ENCODE measurements at places on chromosomes 11 and 22.
A peak's percentile ranks its signal among the peaks of the same experiment; 100 is the strongest.

- no peak for DNase-seq
These were observed 2.0 kb downstream of the OR8D4 start for GRCh38 chr11:123903932-123904331.

- no peak for DNase-seq
These were observed 78.4 kb upstream of the TP53I11 start for GRCh38 chr11:45028911-45029682.

GRCh38 chr22:37485395-37486223 lies 575 bp downstream of the MFNG start:
- peak; percentile 13 for DNase-seq

DNA sequence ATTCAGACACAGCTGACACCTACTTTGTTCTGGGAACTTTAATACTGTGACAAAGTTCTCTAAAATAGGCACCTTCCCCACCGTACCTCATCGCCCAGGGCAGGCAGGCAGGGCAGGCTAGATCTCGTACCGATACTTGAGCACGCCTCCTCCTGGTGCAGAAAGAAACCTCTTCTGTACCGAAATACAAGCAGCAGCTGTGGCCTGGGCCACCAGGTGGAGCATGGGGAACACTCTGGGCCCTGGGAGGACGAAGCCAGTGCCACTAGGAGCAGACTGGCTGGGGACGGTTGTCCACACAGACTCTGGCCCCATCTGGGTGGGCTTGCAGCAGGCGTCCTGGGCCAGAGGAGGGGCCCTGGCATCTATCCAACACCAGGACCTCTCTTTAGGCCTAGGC lies 12.8 kb downstream of the PMM1 start:
- DNase-seq, result peak; percentile 72

DNA sequence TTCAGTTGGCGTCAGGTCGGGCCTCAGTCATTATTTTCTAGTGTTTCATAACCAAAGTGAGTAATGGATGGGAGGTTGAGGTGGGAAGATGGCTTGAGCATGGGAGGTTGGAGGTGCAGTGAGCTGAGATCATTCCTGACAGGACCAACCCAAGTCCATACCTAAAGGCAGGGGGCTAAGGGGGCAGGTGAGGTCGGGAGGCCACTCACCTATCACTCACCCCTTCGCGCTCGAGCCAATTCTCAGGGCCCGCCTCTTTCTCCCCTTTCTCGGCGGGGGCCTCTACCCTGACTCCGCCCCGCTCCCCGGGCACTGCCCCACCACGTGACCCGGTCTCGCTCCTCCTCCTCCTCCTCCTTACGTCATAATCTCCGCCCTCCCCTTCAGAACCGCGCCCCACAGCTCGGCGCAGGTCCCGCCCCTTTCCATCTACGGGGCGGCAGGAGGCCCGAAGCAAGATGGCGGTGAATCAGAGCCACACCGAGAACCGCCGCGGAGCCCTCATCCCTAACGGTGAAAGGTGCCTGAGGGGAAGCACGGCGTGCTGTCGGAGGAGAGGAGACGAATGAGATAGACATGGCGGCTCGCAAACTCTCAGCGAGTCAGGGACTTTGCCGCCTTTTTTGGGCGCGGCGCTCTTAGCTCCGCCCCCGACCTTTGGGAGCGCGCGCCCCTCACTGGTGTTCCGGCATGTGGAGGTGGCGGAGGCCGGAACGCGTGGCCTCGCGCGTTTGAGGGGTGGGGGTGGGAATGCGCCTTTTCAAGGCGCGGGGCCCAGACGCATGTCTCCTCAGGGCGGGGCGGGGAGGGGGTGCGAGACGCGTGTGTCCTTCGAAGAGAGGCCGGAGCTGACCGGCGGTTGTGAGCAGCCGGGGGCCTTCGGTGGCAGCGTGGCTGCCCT lies at the start of gene WBP2NL:
Gene WBP2NL, plus strand, starts transcription at position 428 of the 901 bp plus-strand sequence. Its CDS starts 31 bp downstream, at position 459.
- DNase-seq, result peak; percentile 93

- DNase-seq, result no peak
These were observed 10.9 kb upstream of the GAL start for GRCh38 chr11:68673306-68673945.

- no peak for DNase-seq
These were observed 51.8 kb downstream of the FDX1 start for GRCh38 chr11:110481523-110481922.

DNA sequence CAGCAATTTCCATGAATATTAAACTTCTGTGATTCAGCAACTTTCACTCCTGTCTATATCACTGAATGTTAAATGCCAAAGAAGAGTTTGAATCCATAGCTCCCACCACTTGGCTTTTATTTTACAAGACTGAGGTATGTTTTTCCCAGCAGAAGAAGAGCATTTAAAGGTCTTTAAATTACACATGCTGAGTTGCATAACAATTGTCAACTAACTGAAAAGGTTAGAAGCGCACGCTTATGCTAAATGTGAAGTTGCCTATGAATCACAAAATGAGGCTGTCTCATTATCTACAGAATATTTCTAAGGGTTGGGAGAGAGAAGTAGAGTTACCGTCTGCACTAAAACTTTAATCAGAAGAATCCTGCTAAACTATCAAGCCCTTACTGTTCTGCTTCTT lies 1086.3 kb downstream of the FAM181B start:
- DNase-seq, result peak; percentile 70

- peak; percentile 75 for DNase-seq
These were observed 50.4 kb downstream of the FAM83F start for GRCh38 chr22:40044870-40045834.

- no peak for DNase-seq
These were observed 58.7 kb downstream of the TECTA start for GRCh38 chr11:121159741-121160140.

DNA sequence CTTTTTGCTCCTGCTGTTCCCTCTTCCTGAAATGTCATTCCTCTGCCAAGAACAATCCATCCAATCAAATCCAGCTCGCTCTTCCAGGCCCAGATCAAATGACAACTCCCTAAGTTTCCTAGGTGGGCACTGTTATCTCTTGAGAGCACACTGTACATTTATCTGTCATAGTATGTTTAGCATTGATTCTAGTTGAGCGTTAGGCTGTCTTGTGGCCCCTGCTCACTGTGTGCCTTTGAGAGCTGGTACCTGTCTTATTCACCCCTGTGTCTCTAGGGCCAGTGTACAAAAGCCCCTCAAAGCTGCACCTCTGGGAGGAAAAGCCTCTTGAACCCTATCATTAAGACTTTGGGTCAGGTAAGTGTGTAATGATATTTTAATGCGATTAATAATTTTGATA lies 7.1 kb upstream of the LMO2 start:
- no peak for DNase-seq

- DNase-seq, result no peak
These were observed 16.3 kb downstream of the SMCO4 start for GRCh38 chr11:93526641-93527583.

DNA sequence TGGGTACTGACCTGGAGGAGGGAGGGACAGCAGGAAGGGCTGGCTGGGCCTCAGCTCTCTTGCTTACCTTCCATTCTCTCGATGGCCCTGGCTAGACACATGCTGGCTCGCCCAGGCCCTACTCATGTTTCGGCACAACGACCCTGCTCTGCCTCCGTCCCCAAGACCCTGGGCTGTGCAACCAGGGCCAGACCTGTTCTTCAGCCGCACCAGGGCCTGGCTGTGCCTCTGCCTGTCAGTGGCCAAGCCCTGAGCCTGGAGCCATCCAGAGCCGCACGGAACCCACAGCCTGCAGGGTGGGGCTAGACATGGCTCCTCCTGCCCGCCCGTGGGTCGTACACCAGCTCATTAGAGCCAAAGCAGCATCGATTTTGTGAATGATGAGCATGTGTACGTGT lies 47.5 kb downstream of the RTN4R start:
- no peak for DNase-seq

- DNase-seq, result no peak
These were observed 42.0 kb downstream of the KCNQ1OT1 start for GRCh38 chr11:2657697-2658284.

DNA sequence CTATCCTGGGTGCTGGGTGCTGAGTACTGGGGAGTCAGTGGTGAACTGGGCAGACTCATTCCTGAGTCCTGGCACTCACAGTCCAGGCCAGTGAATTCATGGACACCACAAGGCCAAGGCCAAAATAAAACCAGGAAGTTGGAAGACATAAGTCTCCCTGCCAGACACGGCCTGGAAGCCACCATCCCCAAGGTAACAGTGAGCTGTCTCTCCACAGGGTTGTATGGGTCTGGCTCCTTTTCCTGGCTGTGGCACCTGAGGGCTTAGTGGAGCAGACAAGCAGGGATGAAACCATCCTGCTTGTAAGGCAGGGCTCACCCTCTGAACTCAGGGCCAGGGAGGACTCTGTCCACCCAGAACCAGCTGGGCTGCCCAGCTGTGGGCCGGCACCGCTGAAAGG lies 54.7 kb upstream of the ALX4 start:
- no peak for DNase-seq

GRCh38 chr11:69152733-69153421 lies 2.9 kb upstream of the SMIM38 start:
- DNase-seq, result no peak

DNA sequence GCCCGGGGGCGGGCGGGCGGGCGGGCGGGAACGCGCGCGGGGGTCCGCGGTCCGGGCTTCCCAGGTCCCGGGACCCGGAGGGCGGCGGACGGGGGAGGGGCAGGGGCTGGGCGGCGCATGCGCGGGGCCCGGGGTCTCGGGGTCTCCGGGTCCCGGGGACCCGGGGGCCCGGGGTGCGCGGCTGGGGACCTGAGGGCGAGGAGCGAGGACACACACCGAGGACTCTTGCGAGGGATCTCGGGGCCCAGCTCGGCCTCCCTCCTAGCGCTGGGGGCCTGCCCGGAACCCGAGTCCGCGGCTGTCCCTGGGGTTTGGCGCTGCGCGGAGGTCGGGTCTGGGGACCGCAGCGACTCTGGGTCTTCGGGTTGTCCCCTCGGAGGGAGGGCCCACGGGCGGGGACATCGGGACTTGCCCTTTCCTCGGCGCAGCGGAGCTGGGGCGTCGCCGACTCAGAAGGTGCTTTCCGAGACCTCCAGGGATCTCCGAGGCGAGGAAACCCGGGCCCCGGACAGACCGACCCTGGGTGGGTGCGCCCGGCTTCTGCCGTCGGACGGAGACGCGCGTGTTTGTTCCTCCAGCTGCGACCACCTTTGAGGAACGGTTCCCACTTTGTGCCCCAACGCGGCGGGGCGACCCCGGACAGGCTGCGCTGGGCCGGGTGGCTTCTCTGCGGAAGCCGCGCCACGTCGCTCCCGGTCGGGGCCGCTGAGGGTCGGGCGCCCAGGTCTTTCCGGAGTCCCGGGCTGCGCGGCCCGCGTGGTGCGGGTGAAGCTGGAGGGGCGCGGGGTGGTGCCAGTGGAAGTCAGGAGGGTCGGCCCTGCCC lies 540 bp downstream of the PPARA start:
- peak; percentile 67 for DNase-seq

GRCh38 chr11:80144897-80145594 lies 704.2 kb upstream of the TENM4 start:
- DNase-seq, result peak; percentile 40

- DNase-seq, result no peak
These were observed 3.9 kb downstream of the RAD9A start for GRCh38 chr11:67395555-67396258.

DNA sequence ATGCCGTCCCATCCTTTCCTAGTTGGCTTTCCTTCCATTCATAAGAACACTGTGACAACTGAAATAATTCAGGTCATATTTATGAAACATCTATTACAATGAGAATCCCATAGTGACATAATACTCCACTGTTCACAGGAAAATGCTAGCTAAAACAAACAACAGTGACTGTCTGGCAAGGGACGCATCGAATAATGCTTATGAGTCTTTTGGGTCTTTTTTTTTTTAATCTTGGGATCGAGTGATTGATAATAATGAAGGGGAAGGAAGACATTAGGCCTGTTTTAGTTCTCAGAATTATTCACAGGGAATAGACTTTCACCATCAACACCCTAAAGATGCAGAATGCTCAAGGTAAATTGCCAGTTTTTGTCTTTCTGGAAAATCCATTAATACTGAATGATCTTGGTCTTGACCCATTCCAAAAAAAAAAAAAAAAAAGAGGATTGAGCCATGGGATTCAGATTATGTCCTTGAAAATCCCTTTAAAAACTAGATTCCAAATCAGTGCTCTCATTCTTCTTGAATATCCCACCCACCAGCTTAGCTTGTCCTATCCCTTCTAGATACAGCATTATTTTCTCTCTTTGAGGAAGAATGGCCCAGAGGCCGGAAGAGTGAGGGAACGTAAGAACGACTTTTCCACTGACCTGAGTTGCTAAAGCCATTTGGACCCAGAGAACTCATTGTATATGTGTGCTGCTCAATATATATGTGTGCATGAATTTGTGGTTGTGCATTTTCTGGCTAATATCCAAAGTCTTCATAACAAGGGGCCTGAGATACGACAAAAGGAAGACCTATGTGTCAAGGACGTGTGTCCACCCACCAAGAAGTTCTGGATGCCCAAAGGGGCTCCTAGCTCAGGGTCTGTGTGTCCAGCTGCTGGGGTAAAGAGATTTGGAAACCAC lies 35.2 kb upstream of the CREB3L1 start:
- peak; percentile 45 for DNase-seq

GRCh38 chr11:73159297-73159696 lies 17.2 kb upstream of the FCHSD2 start:
- DNase-seq, result no peak

- DNase-seq, result no peak
These were observed 380.7 kb downstream of the MN1 start for GRCh38 chr22:27420817-27421361.

DNA sequence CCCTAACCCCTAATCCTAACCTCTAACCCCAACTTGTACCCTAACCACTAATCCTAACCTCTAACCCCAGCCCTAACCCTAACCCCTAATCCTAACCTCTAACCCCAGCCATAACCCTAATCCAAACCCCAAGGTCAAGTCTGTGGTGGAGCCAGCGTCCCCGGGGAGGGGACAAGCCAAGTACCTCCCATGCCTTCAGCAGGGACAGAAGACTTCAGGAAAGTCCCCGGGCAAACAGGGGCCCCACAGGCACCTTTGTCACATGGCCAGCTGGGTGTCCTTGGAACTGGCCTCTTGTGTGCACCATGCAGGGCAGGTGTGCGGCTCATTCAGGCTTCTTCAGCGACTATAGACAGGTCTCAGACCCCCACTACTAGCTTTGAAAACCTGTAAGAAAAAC lies 555.8 kb downstream of the BRD1 start:
- no peak for DNase-seq

DNA sequence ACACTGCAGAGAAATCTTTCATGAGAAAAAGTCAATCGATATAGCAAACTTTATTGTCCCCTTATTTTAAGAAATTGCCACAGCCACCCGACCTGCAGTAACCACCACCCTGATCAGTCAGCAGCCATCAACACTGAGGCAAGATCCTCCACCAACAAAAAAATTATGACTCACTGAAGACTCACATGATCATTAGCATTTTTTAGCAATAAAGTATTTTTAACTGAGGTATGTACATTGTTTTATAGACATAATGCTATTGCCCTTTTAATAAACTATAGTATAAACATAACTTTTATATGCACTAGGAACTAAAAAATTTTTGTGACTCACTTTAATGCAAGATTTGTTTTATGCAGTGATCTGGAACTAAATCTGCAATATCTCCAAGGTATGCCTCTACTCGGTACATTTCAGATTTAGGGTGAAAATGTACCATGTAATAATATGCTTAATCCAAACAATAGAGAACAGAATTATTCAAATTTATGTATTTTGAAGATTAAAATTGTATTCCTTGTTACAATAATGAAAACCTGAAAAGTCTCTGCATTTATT lies 79.2 kb upstream of the CEP126 start:
- no peak for DNase-seq

GRCh38 chr11:120718171-120718570 lies 206.6 kb downstream of the GRIK4 start:
- DNase-seq, result no peak

Measured in DMS53 (cell line).